ACHN (cell line): ENCODE measurements at places on chromosomes 4 and X.

DNA sequence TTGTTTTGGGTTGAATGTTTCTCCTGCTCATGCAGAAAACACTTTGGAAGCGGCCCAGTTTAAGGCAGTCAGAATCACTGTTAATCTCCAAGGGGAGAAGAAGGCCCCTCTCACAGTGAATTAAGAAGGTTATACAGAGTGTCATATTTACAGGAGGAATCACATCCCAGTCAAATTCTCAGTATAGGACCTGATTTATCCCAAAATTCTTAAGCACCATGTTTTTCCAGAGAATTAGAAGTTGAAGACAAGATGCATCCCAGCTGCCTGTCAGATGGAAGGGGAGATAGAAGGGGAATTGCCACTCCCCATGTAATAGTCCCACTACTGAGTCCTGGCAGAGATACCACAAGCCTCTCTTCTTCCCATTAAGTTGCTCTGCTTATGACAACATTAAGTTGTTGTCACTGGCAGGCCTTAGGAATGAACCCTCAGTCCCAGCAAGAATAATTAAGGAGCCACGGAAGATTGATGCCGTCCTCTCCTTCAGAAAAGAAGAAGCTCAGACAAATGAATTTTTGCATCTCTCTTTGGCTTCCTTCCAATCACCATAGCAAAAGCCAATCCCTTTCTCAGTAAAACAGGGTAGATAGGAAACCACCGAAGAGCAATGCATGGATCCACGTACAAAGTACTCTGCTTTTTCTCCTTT, 138.4 kb downstream of the LDB2 start:
- DNase-seq: no peak

DNA sequence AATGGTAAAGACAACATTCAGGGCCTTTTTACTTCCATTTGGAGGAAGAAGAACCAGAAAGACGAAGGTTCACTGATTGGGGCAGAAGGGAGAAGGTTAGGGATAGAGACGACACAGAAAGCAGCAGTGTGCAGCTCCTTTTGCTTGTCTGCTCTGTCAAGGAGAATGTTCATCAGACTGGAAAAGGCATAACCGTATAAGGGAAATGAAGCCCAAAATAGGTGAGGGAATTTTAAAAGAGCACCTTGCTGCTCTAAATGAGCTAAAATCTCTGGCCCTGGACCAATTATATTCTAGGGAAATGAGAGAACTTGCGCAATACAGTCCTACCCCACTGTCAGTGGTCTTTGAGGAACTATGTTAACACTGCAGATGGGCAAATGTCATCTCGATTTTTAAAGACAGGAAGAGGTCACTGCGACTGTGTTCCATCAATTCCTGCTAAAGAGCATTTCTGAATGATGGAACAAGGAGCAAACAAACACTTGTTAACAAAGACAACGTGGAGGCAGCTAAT, 909.8 kb upstream of the FTHL17 start:
- DNase-seq: no peak

GRCh38 chr4:124111922-124112321, 600.6 kb downstream of the ANKRD50 start:
- peak; percentile 57 for DNase-seq

- no peak for DNase-seq
Measured at GRCh38 chrX:1874416-1874815, 259.6 kb downstream of the ASMT start.

DNA sequence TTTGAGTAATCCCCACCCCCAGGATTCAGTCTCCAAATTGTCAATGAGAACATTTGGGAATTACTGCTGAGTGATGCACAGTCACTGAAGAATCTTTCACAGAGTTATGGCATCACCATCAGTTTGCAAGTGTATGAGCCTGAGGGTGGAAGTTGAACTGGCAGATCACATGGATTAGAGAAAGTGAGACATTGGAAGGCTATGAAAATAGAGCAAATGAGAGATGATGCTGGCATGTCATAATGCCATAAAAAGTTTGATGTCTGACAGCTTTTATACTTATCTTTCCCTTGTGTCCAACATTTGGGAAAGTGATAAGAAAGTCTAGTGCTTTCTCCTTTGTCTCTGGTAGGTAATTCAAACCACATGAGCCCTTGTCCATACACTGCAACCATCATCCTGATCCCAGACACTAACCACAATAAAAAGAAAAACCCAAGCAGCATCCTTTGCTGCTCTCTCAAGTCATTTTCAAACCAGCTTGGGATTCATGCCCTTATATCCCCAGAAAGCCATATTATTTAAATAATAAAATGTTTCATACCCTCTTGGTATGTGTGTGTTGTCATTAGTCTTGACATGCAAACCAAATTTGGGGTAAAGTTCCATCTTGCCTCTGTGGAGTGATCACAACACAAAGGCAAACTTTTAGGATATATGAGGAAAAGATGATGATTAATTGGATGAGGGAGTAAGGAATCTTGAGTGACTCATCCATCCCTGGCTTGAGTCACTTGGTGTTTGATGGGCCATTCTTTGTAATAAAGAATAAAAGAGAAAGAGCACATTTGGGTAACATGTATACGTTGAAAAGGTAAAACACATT, 438.9 kb downstream of the GRXCR1 start:
- peak; percentile 36 for DNase-seq

- DNase-seq: no peak
Measured at GRCh38 chrX:150697641-150698040, 4.4 kb downstream of the MTMR1 start.

- no peak for DNase-seq
Measured at GRCh38 chr4:31234494-31234893, 514.3 kb downstream of the PCDH7 start.

DNA sequence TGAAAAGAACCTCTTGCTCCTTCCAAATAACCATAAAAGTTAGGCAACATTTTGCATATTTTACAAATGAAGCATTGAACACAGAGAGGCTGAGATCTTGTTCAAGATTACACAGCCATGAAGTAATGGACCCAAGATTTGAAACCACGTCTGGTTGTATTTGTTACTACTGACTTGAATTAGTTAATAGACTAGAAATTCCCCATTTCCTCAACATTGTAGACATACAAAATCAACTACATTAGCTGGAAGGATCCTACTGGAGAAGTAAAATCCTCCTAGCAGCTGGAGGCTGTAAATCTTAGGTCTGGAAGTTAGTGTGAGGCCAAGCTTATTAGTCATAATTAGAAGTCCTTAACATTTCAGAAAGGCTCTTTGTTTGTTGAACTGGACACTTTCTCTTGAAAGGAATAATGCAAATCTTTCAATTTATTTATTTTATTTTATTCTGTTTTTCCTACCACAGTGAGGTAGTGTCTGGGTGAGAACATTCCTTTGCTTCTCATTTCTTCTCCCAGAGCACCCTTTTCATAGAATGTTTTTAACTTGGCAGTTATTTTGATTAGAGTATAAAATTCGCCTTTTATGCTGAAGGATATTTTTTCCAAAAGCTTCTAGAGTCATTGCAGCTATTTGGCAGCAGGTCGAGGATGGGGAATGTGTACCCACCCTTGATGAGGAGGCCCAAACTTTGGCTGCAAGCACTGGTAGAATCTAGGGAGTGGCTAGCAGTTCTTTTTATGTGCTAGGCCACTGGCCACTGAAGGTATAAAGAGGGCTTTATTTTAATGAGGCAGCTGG, 62.0 kb upstream of the CLNK start:
- DNase-seq: no peak

DNA sequence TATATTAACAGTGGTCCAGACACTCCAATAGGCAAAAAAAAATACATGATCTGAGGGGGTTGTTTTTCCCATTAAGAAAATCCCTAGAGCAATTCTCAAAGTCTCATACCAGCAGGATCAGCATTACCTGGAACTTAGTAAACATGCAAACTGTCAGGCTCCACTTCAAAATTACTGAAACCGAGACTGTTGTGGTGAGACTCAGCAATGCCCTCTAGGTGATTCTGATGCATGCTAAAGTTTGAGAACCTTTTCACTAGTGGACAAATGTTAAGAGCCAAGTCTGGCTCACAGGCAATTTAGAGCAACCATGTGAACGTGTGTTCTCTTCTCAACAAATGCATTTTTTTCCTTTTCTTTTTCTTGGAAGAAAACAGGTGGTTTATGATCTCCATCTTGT, 30.2 kb downstream of the NEK1 start:
- DNase-seq: no peak

GRCh38 chr4:6364581-6364980, 94.9 kb downstream of the WFS1 start:
- no peak for DNase-seq

DNA sequence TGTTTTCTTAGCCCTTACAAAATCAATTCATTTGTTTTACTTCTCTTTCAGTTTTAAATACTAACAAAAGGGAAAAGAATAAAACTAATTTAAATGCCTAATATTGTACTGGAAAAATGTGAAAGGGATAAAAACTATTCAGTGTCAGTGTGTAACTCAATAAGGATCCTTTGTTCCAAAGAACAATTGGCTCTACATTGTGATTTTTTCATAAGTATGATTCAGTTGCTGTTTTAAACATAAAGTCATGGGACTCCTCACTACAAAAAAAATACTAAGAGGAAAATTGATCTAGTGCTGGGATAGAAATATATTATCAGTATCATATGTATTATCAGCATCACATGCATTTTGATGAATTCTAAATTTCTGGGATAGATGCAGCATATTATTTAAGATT, 199.4 kb upstream of the TRAM1L1 start:
- no peak for DNase-seq

DNA sequence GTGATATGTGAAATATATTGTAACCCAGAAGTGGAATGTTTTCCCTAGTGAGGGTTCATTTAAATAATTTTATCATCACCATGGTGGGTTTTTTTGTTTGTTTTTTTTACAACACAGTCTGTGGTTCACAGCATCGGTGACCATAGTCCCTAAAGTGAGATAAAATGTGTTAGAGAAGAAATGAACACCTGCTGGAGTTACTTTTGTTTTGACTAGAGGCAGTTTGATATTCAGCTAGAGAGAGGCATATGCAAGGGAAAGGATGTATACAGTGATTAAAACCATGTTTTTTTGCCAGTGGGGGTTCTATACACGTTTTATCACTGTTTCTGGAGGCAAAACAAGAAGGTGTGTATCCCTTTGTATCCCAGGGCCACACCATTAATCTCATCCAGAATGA, 541.5 kb downstream of the PCDH7 start:
- no peak for DNase-seq

GRCh38 chr4:94442251-94442650, 9.5 kb upstream of the PDLIM5 start:
- DNase-seq: no peak

DNA sequence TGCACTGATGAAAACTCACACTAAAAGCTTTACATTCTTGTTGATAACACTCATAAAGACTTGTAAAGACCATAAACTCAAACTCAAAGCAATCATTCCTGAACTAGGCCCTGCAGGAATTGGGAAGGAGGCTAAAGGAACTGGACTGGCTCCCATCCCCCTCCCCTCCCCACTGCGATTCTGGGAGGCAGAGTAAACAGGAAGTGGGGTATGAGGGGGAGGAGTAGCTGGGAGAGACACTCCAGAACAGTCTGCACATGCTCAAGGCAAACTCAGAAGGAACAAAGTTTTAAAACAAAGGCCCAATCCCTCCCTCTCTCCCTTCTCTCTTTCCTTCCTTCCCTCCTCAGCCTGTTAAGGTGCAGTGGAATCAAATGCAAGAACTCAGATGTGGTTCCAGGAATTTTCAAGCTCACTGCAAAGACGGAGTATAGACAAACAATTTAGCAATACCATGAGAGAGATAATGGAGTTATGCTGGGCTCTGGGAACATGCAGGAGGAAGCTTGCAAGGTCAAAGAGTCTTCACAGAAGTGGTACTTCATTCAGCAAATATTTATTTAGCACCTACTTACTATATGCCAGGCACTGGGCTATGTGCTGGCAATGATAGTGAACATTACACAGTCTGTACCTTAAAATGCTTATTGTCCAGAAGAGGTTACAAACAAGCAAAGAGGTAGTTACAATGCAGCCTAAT, 15.9 kb downstream of the MID1IP1 start:
- no peak for DNase-seq

DNA sequence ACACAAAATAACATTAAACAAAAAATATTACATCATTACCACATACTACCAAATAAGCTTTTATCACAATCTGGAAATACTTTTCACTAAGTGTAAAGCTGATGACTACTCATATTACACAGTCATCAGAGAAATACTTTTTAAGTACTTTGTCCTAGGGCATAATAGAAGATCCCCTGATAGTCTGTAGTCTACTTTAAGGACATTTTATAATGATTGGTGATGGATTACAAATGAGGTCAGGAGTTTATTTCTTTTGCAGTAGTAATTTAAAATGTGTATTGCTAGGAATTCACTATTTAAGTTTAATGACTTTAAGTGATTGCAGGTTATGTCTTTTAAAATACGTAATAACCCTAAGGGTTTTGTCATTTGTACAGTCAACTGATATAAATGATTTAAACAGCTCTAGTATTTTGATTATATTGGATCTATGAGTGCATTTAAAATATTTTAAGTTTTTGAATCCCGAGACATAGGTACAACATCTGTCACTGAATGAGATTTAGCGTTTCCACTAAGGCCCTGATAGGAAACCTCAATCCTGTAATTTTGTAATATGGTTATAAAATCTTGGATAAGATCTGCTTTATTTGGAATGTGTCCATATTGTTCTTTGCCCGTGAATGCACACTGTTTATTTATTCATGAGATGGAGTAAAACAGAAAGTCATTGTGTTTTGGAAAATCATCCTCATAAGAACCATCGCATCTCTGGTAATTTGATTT, 189.5 kb downstream of the ARAP2 start:
- DNase-seq: no peak

DNA sequence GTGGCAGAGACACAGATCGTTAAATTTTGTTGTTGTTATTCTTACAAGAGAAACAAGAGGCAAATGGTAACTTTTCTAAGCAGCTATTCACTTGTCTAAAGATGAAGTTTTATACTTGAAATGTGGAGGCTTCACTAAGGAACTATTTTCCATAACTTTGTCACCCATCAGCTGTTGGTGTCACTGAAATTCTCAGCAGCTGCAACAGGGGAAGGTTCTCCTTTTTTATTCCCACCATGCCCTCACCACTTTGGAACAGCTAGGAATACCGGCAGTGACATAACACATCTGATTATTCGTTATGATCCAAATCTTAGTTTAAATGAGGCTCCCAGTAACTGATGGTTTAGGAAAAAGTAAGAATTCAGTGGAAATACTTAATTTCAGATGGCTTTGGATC, 147.0 kb upstream of the LEF1 start:
- DNase-seq: no peak

GRCh38 chrX:42934020-42934726, 156.2 kb upstream of the PPP1R2C start:
- no peak for DNase-seq

DNA sequence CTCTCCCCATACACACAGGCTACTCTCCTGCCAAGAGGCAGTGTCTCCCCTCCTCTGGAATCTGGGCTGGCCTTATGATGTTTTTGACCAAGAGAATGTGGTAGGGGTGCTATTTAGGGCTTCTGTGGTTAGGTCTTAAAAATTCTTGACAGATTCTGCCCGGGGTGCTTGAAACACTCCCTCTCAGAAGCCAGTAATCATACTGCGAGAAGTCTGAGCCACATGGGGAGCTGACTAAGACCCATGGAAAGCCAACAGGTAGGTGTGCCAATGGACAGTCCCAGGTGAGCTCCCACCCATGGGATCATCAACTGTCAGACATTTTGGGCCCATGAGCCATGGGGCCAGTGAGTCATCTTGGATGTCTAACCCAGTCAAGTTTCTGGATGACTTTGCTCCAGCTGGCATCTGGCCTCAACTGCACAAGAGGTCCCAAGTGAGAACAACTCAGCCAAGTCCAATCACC, 315.7 kb downstream of the FBXW7 start:
- DNase-seq: no peak

GRCh38 chr4:137739391-137739790, 207.1 kb upstream of the PCDH18 start:
- DNase-seq: no peak
